DMS53 (cell line): ENCODE measurements at places on chromosomes 12 and 14.

GRCh38 chr12:104083769-104084475, 19.6 kb downstream of the HCFC2 start:
- DNase-seq = no peak

GRCh38 chr14:86613126-86613525, 1083.2 kb downstream of the FLRT2 start:
- no peak for DNase-seq

GRCh38 chr12:95608252-95609033, 57.2 kb upstream of the USP44 start:
- peak; percentile 87 for DNase-seq

DNA sequence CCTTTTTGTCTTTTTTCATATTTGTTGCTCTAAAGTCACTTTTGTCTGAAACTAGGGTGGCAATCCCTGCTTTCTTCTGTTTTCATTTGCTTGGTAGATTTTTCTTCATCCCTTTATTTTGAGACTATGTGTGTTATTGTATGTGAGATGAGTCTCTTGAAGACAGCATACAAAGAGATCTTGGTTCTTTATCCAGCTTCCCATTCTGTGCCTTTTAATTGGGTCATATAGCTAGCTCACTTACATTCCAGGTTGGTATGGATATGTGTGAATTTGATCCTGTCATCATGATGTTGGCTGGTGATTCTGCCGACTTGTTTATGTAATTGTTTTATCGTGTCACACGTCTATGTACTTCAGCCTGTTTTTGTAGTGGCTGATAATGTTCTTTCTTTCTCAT, 267.7 kb upstream of the MGAT4C start:
- DNase-seq = no peak

DNA sequence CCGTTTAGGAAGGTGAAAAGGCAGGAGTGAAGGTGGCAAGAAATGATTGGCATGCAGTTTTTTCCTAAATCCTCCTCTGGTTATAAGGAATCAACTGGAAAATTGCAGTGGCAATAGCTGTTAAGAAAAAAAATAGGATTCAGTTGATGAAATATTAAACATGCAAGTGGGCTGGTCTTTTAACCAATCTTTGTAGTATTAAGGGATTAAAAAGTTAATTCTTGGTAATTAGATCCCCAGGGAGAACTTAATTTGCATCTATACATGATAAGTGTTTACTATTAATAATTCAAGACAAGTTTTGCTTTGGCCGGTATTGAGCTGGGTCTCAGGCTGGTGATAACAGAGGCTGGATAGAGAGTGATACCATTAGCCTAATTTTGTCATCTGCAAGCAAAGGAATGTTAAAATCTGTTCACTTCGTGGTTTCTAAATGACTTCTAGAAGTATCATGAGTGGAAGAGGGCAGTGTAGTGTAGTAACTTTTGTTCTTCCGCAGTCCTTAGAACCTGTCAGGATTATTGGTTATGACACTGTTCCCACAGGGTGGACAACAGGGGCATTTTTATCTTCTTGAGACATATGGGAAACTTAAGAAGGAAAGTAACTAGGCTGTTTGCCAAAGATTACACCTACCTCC, 118.5 kb downstream of the PRKCH start:
- DNase-seq = no peak

DNA sequence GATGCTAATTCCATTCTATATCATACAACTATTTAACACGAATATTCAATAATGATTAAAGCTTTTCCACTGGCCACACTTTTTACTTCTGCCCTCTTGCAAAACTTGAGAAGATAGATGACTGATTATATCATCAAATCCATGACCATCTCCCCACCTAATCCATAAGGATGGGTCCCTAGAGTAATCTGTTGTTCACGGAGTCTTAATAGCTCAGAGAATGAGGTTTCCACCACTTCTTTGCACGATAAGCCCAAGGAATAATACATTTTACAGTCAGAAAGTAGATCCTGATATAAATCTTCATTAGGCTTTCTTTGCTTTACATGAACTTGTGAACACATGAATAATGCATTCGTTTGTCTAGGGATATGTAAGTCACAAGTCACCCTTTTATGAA, 527.2 kb downstream of the GALC start:
- no peak for DNase-seq

GRCh38 chr12:31896514-31897039, 62.6 kb upstream of the RESF1 start:
- no peak for DNase-seq

- no peak for DNase-seq
Measured at GRCh38 chr12:46242569-46242968, 26.3 kb downstream of the SLC38A1 start.

- no peak for DNase-seq
Measured at GRCh38 chr14:38039496-38039895, 168.2 kb upstream of the SSTR1 start.

DNA sequence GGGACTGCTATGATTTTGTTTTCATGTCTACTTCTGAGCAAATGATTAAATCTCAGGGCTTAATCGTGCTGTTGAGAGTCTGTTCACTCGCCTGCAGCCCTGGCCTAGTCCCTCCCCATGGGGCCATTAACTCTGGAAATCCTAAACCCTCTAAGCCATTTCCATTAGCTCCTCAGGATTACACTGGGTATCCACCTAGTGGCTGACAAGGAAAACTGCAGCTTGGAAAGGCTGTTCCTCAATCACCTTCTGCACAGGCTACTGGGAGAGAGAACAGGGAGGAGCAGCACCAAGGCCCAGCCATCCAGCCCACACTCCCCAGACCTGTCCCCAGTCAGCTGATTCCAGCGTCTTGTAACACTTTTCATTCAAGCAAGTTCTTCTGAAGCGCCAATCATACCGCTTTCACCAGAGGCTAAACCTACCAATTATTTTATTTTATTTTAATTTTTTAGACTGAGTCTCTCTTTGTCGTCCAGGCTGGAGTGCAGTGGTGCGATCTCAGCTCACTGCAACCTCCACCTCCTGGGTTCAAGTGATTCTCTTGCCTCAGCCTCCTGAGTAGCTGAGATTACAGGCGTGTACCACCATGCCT, 48.7 kb downstream of the NEUROD4 start:
- DNase-seq = peak; percentile 83

- DNase-seq = no peak
Measured at GRCh38 chr12:105214670-105215375, 21.2 kb downstream of the APPL2 start.

DNA sequence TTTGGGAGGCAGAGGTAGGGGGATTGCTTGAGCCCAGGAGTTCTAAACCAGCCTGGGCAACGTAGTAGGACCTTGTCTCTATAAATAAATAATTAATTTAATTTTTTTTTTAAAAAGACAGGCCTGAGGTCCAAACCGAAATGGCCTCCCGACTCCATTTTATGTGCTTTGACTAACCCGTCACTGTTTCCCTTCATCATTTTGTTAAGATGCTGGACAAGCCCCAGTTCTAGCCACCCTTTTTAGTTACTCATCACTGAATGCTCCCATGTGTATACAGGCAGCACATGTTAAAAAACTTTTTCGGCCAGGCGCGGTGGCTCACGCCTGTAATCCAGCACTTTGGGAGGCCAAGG, 83.6 kb upstream of the RESF1 start:
- no peak for DNase-seq

DNA sequence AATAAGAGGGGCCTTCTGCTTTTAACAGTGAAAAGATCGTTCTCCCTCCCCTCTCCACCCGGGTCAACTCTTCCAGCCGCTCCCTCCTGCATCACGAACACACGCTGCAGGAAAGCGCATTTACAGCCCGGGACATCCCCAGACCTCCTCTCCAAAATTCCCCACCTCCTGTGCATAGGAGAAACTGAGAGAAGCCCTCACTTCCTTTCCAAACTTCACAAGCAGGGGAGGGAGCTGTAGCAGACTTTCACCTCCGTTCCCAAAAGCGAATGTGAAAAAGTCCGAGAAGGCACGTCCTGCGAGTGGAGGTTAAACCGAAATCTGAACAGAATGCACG, 513 bp downstream of the BCAT1 start:
- peak; percentile 95 for DNase-seq

DNA sequence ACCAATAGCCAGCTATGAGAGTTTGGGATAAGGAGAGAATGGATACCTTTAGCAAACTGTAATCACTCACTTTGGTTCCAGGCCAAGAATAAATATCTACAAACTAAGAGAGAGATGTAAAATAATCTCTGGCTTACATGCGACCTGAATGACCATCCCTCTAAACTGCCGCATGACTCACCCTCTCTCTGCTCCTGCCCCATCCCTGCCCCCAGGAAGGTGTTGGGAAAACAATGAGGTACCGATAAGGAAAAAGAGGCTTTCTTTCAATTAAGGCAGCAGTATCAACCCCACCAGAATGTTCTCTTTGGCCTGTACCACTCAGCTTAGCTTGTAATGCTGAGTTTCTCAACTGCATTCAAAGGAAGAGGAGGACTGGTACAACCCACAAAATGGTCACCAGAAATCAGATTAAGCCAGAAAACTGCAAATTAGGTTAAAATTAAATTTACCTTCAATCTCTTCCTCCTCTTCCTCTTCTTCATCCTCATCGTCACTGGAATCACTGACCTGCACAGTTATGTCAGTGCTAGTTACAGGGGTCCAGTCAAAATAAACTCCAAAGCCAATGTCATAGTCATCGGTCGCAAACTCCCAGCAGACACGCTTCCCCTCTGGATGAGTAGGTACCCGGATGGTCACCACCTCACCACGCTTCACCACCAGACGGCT, 22.0 kb downstream of the GSTZ1 start:
- DNase-seq = no peak

GRCh38 chr12:1533205-1533601, 61.2 kb downstream of the FBXL14 start:
- DNase-seq = peak; percentile 55

DNA sequence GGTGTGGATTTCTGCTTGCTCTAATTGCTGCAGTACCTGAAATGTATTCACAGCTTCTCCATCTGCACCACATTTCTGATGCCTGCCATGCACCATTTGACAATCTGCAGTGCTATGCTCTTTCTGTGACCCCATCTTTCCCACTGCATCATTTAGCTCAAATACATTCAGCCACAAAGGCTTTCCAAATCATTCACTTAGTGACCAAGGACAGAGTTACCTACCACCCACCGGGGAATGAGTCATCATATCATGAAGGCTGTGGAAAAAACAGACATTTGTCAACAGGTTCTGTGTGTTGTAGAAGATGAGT, 465.5 kb upstream of the ATP2B1 start:
- DNase-seq = peak; percentile 52

- no peak for DNase-seq
Measured at GRCh38 chr14:62882967-62883366, 162.3 kb downstream of the KCNH5 start.

GRCh38 chr12:89977405-89978085, 268.9 kb upstream of the ATP2B1 start:
- no peak for DNase-seq

GRCh38 chr12:64667793-64668192, 57.5 kb downstream of the RASSF3 start:
- no peak for DNase-seq

DNA sequence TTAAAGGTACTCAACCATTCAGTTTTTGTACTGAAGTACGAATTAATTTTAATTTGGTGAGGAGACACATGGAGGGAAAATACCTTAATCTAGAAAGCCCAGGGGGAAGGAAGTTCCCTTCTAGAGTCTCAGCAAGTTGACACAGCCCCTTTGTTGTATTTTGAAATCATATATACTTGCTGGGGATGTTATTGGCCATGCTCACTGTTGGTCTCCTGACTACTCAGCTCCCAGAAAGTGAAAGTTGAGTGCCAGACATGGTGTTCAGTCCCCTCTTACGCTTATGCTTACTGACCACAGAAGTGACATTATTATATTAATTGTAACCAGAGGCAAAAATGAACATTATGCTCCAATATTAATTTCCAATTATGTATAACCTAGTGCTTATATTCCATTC, 28.1 kb downstream of the ARF6 start:
- no peak for DNase-seq

- DNase-seq = no peak
Measured at GRCh38 chr14:42000450-42000849, 393.8 kb downstream of the LRFN5 start.

- no peak for DNase-seq
Measured at GRCh38 chr14:85764822-85765221, 234.9 kb downstream of the FLRT2 start.

DNA sequence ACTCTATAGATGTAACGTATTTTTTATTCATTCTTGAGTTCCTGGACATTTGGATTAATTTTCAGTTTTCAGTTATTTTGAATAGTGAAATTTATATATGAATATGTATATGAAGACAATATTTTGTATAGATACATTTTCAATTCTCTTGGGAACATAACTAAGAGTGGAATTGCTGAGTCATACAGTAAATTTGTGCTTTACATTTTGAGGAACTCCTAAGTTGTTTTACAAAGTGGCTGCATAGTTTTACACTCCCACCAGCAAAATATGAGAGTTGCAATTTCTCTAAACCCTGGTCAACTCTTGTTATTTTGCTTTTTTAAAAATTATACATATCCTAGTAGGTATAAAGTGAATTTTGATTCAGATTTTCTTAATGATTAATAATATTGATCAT, 1838.6 kb upstream of the SEL1L start:
- DNase-seq = no peak

DNA sequence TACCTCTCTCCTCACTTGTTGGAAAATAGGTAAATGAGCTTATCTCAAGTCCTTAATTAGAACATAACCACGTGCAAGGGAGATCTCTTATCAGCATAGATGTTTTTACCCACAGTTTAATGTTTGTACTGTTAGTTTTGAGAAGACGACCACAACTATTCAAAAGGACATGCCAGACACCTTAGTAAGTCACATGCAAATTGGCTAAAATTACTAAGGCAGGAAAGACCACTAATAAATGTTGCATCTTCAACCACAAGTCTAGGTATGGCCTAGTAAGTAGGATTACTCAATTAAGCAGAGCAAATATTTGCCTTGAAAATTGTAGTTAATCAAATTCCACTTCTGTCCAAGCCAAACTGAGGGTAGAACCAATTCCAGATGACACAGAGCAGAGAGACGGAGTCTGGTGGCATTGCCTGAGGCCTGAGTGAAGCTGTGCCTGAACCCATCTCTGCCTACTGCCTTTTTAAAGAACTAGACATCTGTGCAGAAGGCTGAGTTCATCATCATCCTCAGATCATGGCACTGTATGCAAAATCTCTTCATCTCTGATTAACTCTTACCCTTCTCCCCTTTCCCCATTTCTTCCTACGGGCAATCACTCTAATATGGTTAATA, 29.7 kb upstream of the CHST11 start:
- DNase-seq = no peak

- no peak for DNase-seq
Measured at GRCh38 chr12:26396402-26396801, 201.0 kb downstream of the SSPN start.

- DNase-seq = no peak
Measured at GRCh38 chr12:80100591-80100990, 1.3 kb downstream of the OTOGL start.

DNA sequence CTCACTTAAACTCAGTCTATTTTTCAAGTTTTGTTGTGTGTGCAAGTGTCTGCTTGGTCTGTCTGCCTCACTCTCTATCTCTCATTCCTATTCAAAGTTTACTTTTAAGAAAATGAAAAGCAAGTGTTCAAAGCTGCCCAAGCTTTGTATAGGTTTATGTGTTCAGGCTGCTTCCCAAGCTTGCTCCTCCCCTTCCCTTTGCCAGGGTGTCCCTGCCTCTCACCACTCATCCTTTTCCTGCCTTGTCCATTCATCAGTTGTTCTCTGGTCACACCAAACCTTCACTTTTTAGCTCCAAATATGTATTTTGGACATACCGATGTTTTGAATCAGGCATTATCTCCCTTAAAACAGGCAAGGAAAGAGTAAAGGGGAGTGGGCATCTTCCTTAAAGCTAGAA, 41.3 kb downstream of the STK38L start:
- DNase-seq = peak; percentile 19

- DNase-seq = no peak
Measured at GRCh38 chr12:122399254-122399591, 23.2 kb downstream of the CLIP1 start.
